ENCODE measurements at places on chromosomes 4 and X. TPM values are rescaled to one million over a fixed set of nuclear protein-coding genes. Genes with fewer than 3 reads are reported as not detected.

Gene PLXNB3
- total RNA-seq: 3.3 TPM

Gene VSIG4
- 237 TPM for total RNA-seq

Gene UGT2B11
- total RNA-seq: not detected

DNA sequence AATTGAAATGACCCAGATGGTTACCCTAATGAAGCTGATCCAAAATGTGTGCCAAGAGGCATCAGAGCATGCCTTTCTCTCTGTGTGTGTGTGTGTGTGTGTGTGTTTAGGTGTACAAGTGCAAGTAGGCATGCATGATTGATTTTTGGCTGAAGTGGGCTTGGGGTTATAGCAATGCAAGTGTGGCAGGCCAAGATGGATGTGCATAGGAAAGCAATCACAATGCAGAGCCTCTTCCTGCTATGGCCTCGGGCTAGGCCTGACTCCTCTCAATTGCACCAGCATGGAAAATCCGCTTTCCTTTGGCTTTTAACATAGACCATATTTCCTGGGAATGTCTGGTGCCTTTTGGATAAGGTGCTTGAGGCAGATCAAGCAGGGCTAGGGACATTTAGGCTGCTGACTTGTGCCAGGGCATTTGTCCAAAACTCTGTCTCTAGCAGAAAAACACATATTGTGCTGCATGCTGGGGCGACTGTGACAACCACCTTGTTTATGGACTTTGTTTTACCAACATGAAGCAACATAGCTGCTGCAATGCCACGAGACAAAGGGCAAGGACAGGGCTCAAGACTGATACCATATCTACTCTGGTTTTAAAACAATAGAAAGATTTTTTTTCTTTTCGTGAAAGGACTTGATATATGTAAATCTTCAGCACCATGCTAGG is 395.7 kb downstream of the RAPGEF2 start:
- no peak overlapping the region for H3K4me3 ChIP-seq
- DNase-seq: no peak
- no peaks in the 10 kb centered on the region for H3K36me3 ChIP-seq
- H3K27ac ChIP-seq: no peak overlapping the region
- H3K27me3 ChIP-seq: no peaks in the 10 kb centered on the region

GRCh38 chrX:71439420-71439819 is 73.3 kb downstream of the TAF1 start:
- H3K4me1 ChIP-seq: no peaks in the 10 kb centered on the region
- H3K27ac ChIP-seq: no peak overlapping the region
- no peak overlapping the region for H3K4me3 ChIP-seq
- no peak for DNase-seq

Gene CT45A10
- not detected for total RNA-seq

- no peak for DNase-seq
- H3K4me3 ChIP-seq: no peak overlapping the region
- no peaks in the 10 kb centered on the region for H3K27me3 ChIP-seq
- H3K36me3 ChIP-seq: no peaks in the 10 kb centered on the region
- H3K27ac ChIP-seq: no peak overlapping the region
Measured at GRCh38 chrX:68705986-68706385, 58.5 kb downstream of the STARD8 start.

GRCh38 chr4:1168191-1169101 is 3.9 kb downstream of the SPON2 start:
- peak overlapping the region; percentile 71 for H3K4me3 ChIP-seq
- H3K27ac ChIP-seq: no peak overlapping the region
- H3K27me3 ChIP-seq: peaks cover 33% of the 10 kb centered on the region
- no peaks in the 10 kb centered on the region for H3K36me3 ChIP-seq
- peaks cover 33% of the 10 kb centered on the region for H3K4me1 ChIP-seq

Gene KLB
- 0.87 TPM for total RNA-seq

DNA sequence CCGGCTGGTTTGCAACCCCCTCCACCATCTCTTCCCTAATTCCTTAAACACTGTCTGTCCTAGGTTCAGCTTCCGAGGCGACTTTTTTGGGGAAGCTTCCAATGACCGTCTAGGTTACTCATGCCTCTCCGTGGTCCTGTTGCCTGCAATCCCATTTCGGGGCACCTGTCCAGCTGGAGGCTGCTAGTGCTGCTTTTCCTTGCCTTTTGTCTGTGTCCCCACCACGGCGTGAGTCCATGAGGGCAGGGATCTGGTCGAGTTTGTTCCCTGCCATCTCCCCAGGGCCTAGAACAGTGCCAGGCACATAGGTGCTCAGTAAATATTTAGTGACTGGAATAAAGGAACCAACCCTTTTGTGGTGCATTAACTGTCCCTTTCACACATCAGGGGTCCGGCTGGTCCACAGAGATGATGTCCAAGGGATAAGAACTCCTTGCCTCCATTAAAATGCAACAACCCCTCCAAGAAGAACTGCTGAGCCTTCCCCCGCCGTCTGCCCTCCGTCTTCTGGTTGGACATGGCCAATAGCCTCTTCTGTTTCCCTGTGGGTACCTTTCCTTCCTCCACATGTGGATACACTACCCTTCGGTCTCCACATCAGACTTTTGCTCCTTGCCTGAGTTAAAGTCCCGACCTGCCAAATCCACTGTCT is 5.7 kb upstream of the SORCS2 start:
- H3K4me3 ChIP-seq: no peak overlapping the region
- H3K4me1 ChIP-seq: no peaks in the 10 kb centered on the region
- peaks cover 37% of the 10 kb centered on the region for H3K27me3 ChIP-seq
- H3K27ac ChIP-seq: no peak overlapping the region

GRCh38 chr4:7227008-7227407 is 34.7 kb downstream of the SORCS2 start:
- H3K36me3 ChIP-seq: no peaks in the 10 kb centered on the region
- H3K27ac ChIP-seq: no peak overlapping the region
- peak; percentile 86 for DNase-seq
- H3K4me3 ChIP-seq: no peak overlapping the region
- peaks cover 3% of the 10 kb centered on the region for H3K4me1 ChIP-seq

DNA sequence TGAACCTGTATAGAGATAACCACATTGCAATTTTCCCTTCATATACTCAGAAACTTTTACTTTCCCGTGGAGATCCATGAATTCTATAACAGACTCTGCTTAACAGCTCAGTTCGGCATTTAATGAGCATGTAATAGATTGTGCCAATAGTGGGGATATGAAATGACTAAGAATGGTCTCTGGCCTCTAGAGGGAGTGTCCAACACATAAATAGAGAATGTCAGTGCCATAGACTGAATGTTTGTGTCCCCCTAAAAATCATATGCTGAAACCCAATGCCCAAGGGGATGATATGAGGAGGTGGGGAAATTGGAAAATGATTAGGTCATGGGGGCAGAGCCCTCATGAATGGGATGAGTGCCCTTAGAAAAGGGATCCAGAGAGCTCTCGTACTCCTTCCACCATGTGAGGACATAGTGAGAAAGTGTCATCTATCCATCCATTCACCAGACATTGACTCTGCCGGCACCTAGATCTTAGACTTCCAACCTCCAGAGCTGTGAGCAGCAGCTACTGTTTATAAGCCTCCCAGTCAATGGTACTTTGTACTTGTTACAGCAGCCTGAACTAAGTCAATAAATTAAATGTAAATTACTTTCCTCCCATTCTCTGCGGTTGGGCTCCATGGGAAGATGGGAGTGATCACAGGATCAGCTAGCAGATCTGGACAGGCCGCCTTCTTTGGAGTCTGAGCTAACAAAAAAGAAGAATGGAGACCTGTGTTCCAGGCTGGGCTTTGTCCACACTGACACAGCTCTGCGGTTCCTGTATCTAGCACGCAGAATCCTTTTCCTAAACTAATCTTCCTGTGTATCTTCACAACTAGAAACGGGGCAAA is 28.1 kb upstream of the HPSE start:
- H3K27me3 ChIP-seq: no peaks in the 10 kb centered on the region
- no peak overlapping the region for H3K27ac ChIP-seq
- H3K4me1 ChIP-seq: no peaks in the 10 kb centered on the region
- no peak for DNase-seq

- no peak overlapping the region for H3K27ac ChIP-seq
- DNase-seq: no peak
- peaks cover 5% of the 10 kb centered on the region for H3K4me1 ChIP-seq
- no peaks in the 10 kb centered on the region for H3K36me3 ChIP-seq
Measured at GRCh38 chrX:115372152-115372551, 82.6 kb downstream of the LUZP4 start.

GRCh38 chr4:55675196-55675793 is 39.2 kb upstream of the NMU start:
- H3K27ac ChIP-seq: no peak overlapping the region
- no peaks in the 10 kb centered on the region for H3K36me3 ChIP-seq
- H3K27me3 ChIP-seq: no peaks in the 10 kb centered on the region
- H3K4me3 ChIP-seq: no peak overlapping the region
- no peaks in the 10 kb centered on the region for H3K4me1 ChIP-seq

Gene RAB40AL
- 0.52 TPM for total RNA-seq

DNA sequence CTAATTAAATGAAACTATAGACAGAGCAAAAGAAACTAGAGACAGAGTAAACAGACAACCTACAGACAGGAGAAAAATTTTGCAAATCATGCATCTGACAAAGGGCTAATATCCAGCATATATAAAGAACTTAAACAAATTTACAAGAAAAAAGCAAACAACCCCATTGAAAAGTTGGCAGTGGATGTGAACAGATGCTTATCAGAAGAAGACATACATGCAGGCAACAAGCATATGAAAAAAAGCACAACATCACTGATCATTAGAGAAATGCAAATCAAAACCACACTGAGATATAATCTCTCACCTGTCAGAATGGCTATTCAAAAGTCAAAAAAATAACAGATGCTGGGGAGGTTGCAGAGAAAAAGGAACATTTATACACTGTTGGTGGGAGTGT is 14.8 kb downstream of the ZNF280C start:
- no peak for DNase-seq
- no peak overlapping the region for H3K4me3 ChIP-seq

Gene HTT
- total RNA-seq: 73.6 TPM

DNA sequence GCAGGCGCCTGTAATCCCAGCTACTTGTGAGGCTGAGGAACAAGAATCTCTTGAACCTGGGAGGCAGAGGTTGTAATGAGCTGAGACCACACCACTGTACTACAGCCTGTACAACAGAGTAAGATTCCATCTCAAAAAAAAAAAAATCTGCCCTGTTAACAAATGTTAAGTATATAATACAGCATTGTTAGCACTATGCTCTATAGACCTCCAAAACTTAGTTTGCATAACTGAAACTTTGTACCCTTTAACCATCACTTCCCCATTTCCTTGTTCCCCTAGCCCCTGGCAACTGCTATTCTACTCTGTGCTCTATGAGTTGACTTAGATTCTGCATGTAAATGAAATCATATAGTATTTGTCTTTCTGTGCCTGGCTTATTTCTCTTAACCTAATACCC is 76.7 kb downstream of the TAB3 start:
- H3K27ac ChIP-seq: no peak overlapping the region
- no peak for DNase-seq
- no peaks in the 10 kb centered on the region for H3K36me3 ChIP-seq
- H3K27me3 ChIP-seq: no peaks in the 10 kb centered on the region

Gene P2RY4
- total RNA-seq: 0.23 TPM

DNA sequence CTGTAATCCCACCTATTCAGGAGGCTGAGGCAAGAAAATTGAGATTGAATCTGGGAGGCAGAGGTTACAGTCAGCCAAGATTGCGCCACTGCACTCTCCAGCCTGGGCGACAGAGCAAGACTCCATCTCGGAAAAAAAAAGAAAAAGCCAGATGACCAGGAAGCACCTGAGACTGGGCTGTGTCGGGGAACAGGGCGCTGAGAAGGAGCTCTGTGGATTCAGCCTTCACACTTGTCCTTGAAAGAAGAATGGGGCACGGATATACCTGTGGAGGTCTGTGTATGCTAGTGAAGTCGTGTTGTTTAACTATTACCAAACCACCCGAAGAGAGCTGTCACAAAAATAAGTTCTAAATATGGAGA is 39.3 kb upstream of the TADA2B start:
- H3K27ac ChIP-seq: no peak overlapping the region
- H3K4me1 ChIP-seq: no peaks in the 10 kb centered on the region
- peaks cover 94% of the 10 kb centered on the region for H3K36me3 ChIP-seq
- no peak overlapping the region for H3K4me3 ChIP-seq

DNA sequence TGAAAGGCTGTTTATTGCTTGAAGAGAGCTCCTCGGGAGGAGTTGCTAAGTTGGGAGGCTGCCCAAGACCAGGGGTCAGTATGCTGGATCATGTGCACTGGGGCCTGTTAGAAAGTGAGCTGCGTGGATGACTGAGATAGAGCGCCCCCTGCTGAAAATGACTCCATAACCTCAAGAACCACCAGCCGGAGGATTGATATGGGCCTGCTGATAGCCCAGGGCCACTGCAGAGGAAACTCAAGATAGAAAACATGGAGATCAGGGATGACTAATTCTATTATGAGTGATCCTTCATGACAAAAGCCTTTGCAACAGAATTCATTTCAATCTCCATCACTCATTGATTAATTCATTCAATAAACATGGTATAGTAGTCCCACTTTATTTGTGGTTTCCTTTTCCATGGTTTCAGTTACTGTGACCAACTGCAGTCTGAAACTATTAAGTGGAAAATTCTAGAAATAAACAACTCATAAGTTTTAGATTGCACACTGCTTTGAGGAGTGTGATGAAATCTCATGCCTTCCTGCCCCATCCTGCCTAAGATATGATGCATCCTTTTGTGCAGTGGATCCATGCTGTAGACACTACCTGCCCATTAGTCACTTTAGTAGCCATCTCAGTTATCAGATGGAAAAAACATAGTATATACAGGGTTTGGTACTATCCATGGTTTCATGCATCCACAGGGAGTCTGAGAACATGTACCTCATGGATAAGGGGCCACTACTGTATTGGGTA is 126.7 kb upstream of the MBNL3 start:
- H3K4me1 ChIP-seq: no peaks in the 10 kb centered on the region
- no peaks in the 10 kb centered on the region for H3K36me3 ChIP-seq

- H3K27ac ChIP-seq: no peak overlapping the region
- no peaks in the 10 kb centered on the region for H3K36me3 ChIP-seq
- H3K4me3 ChIP-seq: no peak overlapping the region
- peaks cover 10% of the 10 kb centered on the region for H3K4me1 ChIP-seq
Measured at GRCh38 chr4:159252491-159252890, 149.6 kb downstream of the RAPGEF2 start.

Gene GABRE
- 45.3 TPM for total RNA-seq

GRCh38 chr4:4990857-4991540 is 28.3 kb downstream of the CYTL1 start:
- no peaks in the 10 kb centered on the region for H3K36me3 ChIP-seq
- no peaks in the 10 kb centered on the region for H3K4me1 ChIP-seq
- peaks cover 4% of the 10 kb centered on the region for H3K27me3 ChIP-seq
- H3K27ac ChIP-seq: no peak overlapping the region
- no peak for DNase-seq
- H3K4me3 ChIP-seq: no peak overlapping the region

- H3K4me1 ChIP-seq: no peaks in the 10 kb centered on the region
- no peak overlapping the region for H3K27ac ChIP-seq
- H3K27me3 ChIP-seq: no peaks in the 10 kb centered on the region
- H3K36me3 ChIP-seq: no peaks in the 10 kb centered on the region
- no peak overlapping the region for H3K4me3 ChIP-seq
- DNase-seq: no peak
Measured at GRCh38 chr4:138832563-138832962, 183.0 kb upstream of the NOCT start.

GRCh38 chr4:7197910-7198309 is 5.6 kb downstream of the SORCS2 start:
- H3K4me3 ChIP-seq: no peak overlapping the region
- DNase-seq: peak; percentile 51
- H3K27ac ChIP-seq: no peak overlapping the region
- H3K4me1 ChIP-seq: peaks cover 3% of the 10 kb centered on the region
- H3K27me3 ChIP-seq: peaks cover 18% of the 10 kb centered on the region
- no peaks in the 10 kb centered on the region for H3K36me3 ChIP-seq

Gene LRIT3
- 0.14 TPM for total RNA-seq

Gene TMEM35A
- total RNA-seq: 1.5 TPM
